AG20443 (cell line): ENCODE measurements at places on chromosomes 16 and 17.

GRCh38 chr17:43574896-43575525, 28.9 kb upstream of the ETV4 start:
- DNase-seq = no peak

DNA sequence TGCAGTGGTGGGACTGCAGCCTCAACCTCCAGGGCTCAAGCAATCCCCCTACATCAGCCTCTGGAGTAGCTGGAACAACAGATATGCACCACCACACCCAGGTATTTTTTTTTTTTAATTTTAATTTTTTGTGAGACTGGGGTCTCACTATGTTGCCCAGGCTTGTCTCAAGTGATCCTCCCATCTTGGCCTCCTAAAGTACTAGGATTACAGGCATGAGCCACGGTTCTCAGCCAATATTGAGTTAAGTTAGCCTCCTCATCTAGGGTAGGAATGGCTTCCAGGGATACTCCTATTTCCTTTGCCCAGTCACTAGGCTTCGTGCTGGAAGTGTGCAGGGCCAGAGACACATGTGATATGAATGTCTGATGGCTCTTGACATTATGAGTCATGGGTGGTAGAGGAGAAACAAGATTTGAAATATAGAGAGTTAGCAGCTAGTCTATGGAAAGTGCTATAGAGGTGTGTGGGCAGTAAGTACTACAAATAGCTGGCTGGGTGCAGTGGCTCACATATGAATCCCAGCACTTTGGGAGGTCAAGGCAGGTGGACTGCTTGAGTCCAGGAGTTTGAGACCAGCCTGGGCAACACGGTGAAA, 8.0 kb upstream of the HES7 start:
- DNase-seq = no peak

- DNase-seq = no peak
Observed at GRCh38 chr16:19963301-19963700, 78.7 kb upstream of the GPRC5B start.

GRCh38 chr16:68834550-68834949, 8.8 kb upstream of the TANGO6 start:
- DNase-seq = no peak

GRCh38 chr16:7914748-7915147, 582.1 kb downstream of the RBFOX1 start:
- no peak for DNase-seq

GRCh38 chr17:39235555-39236449, 10.1 kb upstream of the STAC2 start:
- DNase-seq = peak; percentile 73
